ENCODE measurements at places on chromosomes 4 and X.

DNA sequence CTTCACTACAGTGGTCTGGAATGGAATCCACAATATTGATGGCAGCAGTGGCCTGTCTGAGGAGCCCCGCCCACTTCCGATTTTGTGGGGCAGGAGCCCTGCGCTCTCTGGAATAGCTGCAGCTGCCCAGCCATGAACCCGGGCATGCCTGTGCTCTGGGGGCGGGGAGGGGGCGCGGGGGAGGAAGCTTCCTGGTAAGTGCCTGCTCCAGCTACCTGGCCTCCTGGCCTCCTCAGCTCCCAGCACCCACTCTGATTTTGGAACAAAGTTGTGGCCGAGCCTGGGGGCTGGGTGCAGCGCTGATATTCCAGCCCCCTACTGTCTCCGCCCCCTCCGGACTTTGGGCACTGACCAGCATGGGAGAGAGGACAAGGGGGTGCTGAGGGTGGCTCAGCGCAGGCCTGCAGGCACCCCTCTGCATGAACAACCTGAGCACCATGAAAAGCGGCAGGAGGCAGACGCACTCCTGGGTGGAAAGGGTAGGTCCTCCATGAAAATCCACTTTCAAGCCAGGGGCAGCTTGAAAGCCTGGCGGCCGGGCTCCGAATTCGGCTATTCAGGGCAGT is 972.7 kb upstream of the AGA start:
- DNase-seq: no peak

DNA sequence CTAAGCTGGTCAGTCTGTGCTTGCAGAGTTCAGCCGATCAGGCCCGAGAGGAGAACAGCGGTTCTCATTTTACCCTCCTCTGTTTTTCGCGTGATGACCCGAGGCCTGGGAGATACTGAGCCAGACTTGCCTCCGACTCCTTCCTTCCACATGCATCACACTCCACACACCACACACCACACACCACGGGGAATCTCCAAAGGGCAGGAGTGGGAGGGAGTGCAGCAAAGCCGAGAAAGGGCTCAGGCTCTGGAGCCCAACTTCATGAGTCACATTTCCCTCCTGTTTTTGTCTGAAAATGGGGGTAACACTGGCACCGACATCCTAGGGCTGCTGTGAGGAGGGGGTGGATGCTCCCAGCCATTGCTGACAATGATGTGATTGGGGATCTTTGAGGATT is 38.9 kb downstream of the TKTL1 start:
- DNase-seq: no peak

GRCh38 chr4:70925899-70926635 is 23.9 kb downstream of the MOB1B start:
- DNase-seq: no peak

DNA sequence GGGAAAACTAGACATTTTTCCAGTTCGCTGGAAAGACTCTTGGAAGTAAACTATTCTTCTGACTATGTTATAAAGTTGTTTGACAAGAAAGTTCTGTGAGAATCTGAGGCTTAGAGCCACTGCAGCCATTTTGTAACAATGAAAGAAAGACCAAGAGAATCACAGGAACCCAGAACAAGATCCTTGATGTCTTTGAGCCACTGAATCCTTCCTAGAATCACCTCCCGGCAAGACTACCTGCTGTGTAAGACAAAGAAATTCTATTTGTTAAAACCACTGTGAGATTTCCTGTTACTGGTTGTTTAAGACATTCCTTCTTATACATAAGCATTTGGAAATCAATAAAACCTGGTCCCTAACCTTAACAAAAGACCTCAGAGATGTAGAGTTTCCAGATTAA is 175.7 kb upstream of the RASGEF1B start:
- no peak for DNase-seq

GRCh38 chr4:155745984-155746383 is 12.8 kb upstream of the GUCY1B1 start:
- peak; percentile 87 for DNase-seq

DNA sequence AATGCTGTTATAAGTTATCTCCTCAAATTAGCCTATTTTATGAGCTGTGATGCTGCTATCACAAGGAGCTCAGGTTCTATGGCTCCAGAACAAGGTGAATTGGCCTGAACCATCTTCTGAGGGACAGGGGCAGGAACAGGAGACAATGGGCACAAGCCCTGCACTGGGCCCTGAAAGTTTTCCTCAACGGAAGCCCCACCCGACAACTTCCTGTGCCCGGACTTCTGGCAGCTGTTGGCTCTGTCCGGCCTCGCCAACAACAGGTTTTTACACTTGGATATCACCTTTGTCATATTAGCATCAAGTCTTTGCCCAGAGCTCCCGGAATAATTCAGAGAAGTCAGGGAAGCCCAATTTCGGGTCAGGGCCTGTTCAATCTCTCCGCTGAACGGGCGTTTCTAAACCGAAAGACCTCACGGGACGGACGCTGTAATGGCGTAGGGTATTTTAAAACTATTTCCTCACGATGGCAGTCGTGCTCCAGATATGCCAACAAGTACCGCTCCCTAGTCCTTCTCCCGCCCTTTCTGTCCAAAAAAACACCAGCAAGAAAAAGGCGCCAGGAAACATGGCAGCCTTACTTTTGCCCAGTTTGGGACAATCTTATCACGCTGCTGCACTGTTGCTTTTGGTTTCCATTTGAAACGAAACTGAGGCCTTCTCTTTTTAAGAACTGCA is 201.0 kb upstream of the STK26 start:
- peak; percentile 63 for DNase-seq

GRCh38 chr4:22512306-22512705 is 3.6 kb downstream of the ADGRA3 start:
- no peak for DNase-seq

GRCh38 chr4:23822181-23822580 is 67.7 kb downstream of the PPARGC1A start:
- no peak for DNase-seq

- no peak for DNase-seq
These were observed 5.5 kb downstream of the SOWAHD start for GRCh38 chrX:119763836-119764387.

GRCh38 chrX:3244955-3245354 is 101.5 kb downstream of the MXRA5 start:
- no peak for DNase-seq

- DNase-seq: no peak
These were observed 171.1 kb upstream of the SLC7A11 start for GRCh38 chr4:138413273-138413672.

GRCh38 chr4:42709392-42710065 is 52.6 kb upstream of the ATP8A1 start:
- DNase-seq: no peak

DNA sequence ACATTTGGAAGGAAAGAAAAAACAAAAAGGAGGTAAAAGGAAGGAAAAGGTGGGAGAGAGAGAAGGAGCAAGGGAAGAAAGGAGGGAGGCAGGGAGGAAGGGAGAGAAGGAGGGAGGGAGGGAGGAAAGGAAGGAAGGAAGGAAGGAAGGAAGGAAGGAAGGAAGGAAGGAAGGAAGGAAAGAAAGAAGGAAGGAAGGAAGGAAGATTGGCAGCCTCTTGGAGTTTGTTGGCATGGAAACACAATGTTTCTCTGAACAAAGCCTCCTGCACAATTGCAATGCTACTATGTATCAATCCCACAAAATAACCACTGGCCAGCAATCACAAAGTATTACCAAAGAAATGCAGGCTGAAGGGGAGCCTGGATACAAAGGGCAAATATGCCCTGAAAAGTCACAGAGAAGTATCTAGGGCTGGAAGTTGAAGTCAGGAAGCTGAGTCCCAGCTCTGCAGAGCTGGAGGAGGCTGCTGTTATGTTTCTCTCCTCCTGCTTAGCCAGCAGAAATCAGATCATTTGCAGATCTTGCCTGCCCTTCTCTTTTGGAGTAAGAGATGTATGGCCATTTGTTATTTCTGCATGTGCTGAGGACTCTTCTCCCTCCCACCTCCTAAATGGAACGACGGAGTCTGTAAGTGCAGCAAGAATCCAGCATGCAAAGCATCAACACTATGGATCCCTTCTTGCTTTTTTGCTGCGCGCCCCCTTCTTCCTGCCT is 195.9 kb upstream of the LDB2 start:
- DNase-seq: no peak

DNA sequence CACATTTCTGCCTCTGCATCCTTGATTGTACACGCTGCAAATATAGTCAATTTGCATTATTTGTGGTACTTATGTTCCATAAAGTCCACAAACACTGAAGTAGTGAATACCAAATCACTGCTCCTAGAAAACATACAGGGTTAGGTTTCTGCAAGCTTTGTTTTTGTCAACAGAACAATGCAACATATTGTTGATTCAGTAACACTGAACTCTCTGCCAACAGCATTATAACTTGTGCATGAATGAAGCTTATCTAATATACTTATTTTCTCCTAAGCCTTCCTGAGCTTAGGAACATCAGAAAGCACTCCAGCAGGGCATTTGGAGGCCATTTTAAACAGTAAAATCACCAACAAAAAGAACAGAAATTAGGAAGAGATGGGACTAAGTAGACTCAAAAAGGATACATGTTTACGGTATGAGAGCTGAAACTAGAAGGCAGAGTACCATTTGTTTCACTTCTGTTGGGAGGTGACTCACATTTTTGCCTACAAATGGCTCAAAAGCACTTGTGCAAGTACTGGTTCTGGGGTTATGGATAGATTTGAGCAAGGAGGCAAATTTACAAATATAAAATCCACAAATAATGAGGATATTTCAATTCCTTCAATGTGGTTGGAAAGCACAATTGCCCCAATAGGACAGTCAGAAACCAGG is 14.1 kb downstream of the COX18 start:
- peak; percentile 39 for DNase-seq

All from iris pigment epithelial cell (primary cell).